ENCODE measurements at places on chromosomes 2 and 18.

DNA sequence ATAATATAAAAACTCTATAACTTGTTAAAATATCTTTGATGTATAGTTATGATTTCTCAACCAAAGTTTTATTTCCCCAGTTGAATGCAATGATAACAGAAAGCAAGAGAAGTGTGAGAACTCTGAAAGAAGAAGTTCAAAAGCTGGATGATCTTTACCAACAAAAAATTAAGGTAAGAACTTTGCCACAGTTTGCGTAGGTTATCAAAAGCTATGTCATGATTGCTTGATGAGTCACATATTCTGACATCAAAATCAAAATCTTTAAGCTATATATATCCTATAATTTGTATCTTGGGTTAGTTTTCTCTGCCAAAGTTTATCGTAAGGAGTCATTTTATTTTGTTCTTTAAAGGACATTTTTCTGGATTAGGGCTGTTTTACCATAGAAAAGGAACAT is 35.0 kb downstream of the NDC80 start:
- H3K27ac ChIP-seq = no peak overlapping the region
- no peaks in the 10 kb centered on the region for H3K27me3 ChIP-seq
- DNase-seq = no peak
- no peaks in the 10 kb centered on the region for H3K4me1 ChIP-seq
- no peak overlapping the region for H3K4me3 ChIP-seq

DNA sequence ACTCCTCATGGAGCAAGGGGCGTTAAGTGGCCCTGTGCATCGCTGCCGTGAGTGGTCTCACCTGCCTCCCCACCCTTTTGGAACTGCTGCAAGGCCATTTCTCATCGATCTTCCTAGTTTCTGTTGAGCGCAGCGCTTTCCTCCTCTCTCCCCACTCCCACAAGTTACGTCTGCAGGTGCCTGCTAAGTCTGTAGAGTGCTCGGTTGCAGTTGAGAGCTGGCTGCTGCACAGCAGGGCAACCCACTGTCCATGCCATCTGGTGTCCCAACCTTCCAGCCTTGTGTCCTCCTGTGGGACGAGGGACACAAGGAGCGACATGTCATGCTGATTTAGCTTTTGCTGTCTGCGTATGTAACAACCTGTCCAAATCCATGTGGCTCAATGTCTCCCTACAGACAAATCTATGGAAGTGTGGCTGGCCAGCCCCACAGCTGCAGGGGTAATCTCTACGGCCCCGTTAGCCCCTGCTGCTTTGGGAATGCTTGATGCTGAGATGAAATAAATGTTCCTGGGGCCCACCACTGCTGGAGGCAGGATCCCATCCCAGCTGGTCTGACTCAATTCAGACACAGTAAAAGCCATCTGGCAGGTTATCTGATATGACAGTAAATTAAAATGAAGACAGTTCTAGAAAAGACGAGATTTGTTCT is 68.1 kb upstream of the TCF7L1 start:
- no peak for DNase-seq
- no peaks in the 10 kb centered on the region for H3K27me3 ChIP-seq
- no peak overlapping the region for H3K4me3 ChIP-seq
- peaks cover 4% of the 10 kb centered on the region for H3K4me1 ChIP-seq
- H3K27ac ChIP-seq = no peak overlapping the region

DNA sequence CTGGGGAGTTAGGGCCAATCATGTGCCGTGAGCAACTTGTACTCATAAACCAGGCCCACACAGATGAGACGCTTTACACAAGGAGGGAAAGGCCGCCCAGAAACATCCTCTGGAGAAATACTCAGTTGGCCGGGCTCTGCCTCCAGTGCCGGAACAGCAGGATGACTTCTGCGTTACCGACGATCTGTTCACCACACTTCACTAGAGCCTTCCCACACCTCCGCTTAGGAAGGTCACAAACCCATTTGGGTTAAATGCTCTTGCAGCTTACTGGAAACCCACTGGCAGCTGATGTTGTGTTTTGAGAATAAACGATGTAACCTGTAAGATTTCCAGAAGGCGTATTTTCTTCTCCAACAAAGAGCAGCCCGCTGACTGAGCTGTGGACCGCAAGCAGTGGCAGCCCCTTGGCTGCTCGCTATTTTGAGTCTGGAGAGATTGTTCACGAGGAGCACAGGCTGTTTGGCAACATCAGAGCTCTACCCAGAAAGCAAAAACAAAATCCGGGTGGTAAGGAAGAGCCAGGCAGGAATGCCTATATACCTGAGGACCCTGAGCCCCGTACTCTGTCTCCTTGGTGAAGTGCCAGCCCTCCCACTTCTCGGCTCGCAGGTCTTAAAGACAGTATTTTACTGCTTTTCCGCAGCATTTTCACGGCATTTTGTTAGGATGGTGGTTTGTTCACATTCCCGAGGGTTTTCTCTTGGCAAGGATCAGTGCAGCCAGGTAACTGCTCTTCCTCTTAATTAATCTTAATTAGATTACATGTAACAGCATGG is 44.0 kb downstream of the COLEC12 start:
- peak overlapping the region; percentile 5 for H3K4me3 ChIP-seq
- H3K4me1 ChIP-seq = peaks cover 18% of the 10 kb centered on the region

- H3K27ac ChIP-seq = peak overlapping the region; percentile 99
- no peaks in the 10 kb centered on the region for H3K27me3 ChIP-seq
- no peak for DNase-seq
- no peaks in the 10 kb centered on the region for H3K36me3 ChIP-seq
- peaks cover 3% of the 10 kb centered on the region for H3K4me1 ChIP-seq
These were observed 9.3 kb downstream of the MEIS1 start for GRCh38 chr2:66443979-66444861.

DNA sequence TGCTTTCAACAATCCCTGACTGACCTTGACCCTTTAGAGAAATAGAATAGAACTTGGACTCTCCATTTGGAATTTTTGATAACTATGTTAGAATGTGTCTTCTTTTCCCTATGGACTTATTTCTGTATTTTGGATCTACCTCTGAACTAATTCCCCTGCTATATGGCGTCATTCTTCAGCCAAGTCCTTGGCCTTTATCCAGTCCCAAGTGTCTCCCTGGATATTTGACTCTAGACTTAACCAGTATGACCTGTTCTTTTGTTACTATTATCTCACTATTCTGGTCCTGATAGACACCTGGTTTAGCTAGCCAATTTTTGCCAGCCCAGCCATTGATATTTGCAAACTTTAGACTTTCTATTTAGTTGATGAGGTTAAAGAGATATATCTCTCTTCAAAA is 186.8 kb downstream of the KCNS3 start:
- no peak overlapping the region for H3K4me3 ChIP-seq
- DNase-seq = no peak
- no peak overlapping the region for H3K27ac ChIP-seq
- no peaks in the 10 kb centered on the region for H3K4me1 ChIP-seq
- H3K27me3 ChIP-seq = no peaks in the 10 kb centered on the region
- no peaks in the 10 kb centered on the region for H3K36me3 ChIP-seq

DNA sequence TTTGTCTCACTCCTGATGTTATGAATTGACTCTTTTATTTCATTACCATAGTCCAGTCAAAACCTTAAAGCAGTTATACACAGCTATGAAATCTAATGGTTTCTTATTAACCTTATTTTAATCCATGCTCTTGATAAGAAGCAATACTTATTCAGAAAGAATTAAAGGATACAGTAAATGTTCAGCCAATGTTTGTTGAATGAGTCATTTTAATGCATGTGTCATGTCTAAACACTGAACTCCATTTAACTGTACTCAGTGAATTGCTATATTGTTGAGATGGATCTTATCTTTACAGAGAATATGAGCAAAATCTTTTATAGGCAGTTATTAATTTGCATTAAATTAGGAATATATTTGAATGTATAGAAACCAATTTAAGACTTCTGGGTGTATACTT is 135.1 kb upstream of the TFPI start:
- no peaks in the 10 kb centered on the region for H3K27me3 ChIP-seq
- H3K4me3 ChIP-seq = no peak overlapping the region
- DNase-seq = no peak
- no peaks in the 10 kb centered on the region for H3K36me3 ChIP-seq
- no peak overlapping the region for H3K27ac ChIP-seq

DNA sequence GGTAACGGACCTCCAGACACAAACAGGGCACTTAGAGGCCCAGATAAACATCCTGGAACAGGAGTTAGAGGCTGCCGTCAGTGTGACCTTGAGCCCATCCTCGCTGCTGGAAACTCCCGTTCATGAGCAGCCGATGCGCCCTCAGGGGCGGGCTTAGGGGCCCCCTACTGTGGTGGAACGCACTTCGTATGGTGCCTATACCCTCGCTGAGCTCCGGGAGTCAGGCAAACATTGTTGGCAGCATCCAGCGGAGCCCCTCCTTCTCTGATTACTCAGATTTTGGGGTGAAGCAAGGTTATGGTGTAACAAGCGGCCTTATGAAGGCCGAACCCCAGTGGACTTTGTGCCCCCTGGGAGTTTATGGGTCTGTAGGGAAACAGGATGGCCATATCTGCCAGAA is 205.3 kb upstream of the SYT4 start:
- no peaks in the 10 kb centered on the region for H3K36me3 ChIP-seq
- no peak overlapping the region for H3K4me3 ChIP-seq
- no peak for DNase-seq
- H3K27ac ChIP-seq = no peak overlapping the region

DNA sequence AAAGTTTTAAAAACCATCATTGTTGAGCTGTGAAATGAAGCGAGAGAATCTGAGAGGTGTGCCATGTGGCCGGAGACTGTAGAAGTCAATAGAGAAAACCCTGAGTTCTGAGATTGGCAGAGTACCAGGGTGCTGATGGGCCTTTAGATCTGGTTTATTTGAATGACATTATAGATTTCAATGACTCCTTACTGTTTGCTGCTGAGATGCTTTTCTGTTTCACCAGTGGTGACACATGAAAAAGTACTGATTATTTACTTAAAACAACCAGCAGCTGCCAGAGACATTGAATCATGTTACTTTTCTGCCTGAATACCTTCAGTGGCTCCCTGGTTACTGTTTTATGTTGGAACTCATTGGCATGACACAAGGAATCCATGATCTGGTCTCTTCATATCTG is 602.7 kb upstream of the ZNF804A start:
- DNase-seq = no peak
- H3K4me3 ChIP-seq = no peak overlapping the region
- H3K27ac ChIP-seq = no peak overlapping the region
- no peaks in the 10 kb centered on the region for H3K36me3 ChIP-seq
- no peaks in the 10 kb centered on the region for H3K4me1 ChIP-seq
- H3K27me3 ChIP-seq = no peaks in the 10 kb centered on the region

DNA sequence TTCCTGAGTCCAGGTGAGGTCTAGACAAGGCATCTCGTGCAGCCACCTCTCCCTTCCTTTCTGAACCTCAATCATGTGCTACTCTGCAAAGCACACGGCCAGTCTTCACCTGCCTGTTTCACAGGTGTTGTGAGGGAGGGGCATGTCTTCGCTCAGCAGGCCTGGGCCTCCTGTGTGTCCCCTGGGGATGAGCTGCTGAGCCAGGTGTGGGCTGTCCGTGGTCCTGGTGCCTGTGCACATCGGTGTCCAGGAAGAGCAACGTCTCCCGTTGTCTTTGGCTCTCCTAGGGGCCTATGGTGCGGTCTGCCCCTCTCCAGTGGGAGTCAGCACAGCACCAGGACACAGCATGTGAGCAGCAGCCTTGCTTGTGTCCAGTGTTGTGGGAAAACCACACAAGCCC is 16.7 kb downstream of the ARHGEF4 start:
- H3K27ac ChIP-seq = no peak overlapping the region
- H3K4me1 ChIP-seq = no peaks in the 10 kb centered on the region
- no peak for DNase-seq
- H3K4me3 ChIP-seq = no peak overlapping the region
- H3K36me3 ChIP-seq = no peaks in the 10 kb centered on the region

- no peak overlapping the region for H3K4me3 ChIP-seq
- H3K27me3 ChIP-seq = no peaks in the 10 kb centered on the region
- no peaks in the 10 kb centered on the region for H3K4me1 ChIP-seq
- H3K27ac ChIP-seq = no peak overlapping the region
- no peaks in the 10 kb centered on the region for H3K36me3 ChIP-seq
These were observed 122.3 kb downstream of the LYPD6B start for GRCh38 chr2:149160701-149161217.

DNA sequence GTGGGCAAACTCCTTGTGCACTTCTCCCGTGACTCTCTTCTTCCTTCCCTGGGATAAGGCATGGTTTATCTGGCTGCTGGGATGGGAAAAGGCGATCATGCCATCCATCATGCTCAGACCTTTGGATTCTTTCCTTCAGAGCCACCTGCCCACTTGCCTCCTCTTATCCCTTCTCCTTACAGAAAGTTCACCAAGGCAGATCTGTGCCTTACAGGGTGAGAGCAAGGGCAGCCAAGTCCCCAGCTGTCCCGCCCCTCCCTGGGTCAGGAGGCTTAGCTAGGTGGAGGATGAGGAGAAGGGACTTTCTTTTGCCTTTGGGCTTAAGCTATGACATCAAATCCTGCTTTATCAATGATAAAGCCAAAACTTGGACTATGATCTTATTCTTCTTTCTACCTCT is 47.6 kb downstream of the KCNE4 start:
- no peak overlapping the region for H3K4me3 ChIP-seq
- no peak for DNase-seq
- no peak overlapping the region for H3K27ac ChIP-seq
- H3K36me3 ChIP-seq = no peaks in the 10 kb centered on the region
- no peaks in the 10 kb centered on the region for H3K27me3 ChIP-seq
